HCEC 1CT (cell line): ENCODE measurements at places on chromosomes 3 and 15.

DNA sequence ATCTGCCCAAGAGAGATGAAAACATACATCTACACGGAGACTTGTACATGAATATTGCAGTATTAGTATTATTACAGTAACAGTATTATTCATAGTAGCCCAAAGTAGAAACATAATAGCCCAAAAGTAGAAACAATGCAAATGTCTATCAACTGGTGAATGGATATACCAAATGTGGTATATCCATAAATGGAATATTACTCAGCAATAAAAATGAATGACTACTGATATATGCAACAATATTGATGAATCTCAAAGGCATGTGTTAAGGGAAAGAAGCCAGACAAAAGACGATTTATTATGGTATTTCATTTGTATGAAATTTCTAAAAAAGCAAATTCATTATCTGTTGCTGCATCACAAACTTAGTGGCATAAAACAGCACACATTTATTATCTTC lies 23.5 kb upstream of the ZNF639 start:
- no peak for DNase-seq

- DNase-seq = no peak
These were observed 34.0 kb downstream of the ARIH2 start for GRCh38 chr3:48952510-48953118.

- DNase-seq = no peak
These were observed 34.7 kb upstream of the SLC24A5 start for GRCh38 chr15:48086133-48086532.

DNA sequence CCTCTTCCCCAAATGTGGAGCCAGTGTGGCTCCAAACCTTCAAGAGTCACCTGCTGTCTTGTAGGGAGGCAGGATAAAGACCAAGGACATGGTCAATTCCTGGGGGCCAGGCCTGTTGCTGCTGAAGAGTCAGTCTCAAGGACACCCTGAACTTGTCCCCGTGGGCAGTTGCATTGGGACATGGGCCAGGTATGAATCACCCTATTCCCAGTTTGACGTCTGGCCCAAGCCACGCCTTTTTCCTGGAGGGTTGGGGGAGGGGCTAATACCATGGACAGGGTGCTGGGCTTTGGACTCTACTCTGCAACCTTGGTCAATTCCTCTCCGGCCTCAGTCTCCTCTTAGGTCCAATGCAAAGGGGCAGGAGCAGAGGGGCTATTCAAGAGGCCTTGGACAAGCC lies 10.4 kb downstream of the ATP2B2 start:
- DNase-seq = no peak

DNA sequence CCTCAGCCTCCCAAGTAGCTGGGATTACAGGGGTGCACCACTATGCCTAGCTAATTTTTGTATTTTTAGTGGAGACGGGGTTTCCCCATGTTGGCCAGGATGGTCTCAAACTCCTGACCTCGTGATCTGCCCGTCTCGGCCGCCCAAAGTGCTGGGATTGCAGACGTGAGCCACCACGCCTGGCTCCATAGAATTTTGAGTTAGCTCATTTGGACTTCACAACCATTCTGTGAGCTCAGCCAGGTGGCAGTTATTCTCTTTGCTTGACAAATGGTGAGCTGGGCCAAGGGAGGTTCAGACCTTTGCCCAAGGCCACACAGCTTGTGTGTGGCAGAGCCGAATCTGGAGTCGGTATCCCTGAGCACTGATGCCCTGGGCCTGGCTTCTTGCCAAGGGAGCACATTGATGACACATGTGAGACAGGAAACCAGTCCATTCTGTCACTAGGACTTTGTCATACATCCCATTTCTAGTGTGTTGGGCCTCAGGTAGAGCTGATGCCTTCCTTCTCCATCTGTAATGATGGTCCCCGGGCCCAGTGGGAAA lies 17.6 kb downstream of the PODXL2 start:
- no peak for DNase-seq
